ENCODE measurements at places on chromosomes 2 and 18.

DNA sequence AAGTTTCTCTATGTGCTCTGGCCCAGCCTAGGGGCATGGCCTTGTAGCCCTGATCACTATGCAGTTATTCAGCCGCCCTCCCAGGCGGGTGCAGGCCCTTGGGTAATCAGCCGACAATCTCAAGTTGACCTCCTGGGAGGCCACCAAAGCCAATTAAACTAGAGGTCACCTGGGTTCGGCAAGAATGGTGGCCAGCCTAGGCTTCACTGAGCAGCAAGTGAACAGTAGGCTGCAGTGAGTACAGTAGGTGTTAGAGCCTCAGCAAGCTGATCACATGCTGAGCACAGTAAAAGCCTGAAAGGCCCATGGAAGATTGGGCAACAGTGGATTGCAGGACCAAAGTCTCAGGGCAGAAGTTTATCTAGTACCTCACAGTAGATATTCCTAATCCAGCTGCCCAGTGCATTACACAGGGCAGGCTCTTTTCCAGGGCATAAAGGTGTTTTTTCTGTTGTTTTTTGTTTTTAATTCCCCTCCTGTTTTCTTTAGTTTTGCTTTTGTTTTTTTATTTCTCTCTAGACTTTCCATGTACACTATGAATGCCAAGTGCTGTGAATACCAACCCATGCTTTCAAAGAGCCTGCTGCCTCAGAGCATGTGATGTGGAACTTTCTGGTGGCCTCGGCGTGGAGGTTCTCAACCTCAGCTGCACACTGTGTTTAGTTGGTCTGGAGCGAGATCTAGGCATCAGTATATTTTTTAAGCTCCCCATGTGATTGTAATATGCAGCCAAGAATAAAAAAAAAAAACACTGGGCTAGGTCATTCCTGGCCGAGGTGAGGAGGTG lies 55.9 kb upstream of the ATL2 start:
- no peak for DNase-seq

DNA sequence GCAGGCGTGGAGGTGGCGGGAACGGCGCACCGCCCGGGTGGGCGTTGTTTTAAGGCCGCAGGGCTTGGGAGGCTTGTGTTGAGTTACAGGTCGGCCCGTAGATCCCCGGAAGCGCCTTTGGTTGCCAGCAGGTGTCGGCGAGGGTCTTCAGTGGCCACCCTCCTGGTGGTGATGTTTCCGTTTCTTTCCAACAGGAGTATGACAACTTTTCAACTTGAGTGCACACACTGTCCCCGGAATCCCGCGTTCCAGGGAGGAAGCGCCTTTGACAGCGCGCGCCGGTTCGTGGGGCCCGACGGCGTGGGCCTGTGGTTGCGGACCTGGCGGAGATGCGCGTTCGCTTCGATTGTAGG lies 1.0 kb upstream of the HDAC4 start:
- no peak for DNase-seq

DNA sequence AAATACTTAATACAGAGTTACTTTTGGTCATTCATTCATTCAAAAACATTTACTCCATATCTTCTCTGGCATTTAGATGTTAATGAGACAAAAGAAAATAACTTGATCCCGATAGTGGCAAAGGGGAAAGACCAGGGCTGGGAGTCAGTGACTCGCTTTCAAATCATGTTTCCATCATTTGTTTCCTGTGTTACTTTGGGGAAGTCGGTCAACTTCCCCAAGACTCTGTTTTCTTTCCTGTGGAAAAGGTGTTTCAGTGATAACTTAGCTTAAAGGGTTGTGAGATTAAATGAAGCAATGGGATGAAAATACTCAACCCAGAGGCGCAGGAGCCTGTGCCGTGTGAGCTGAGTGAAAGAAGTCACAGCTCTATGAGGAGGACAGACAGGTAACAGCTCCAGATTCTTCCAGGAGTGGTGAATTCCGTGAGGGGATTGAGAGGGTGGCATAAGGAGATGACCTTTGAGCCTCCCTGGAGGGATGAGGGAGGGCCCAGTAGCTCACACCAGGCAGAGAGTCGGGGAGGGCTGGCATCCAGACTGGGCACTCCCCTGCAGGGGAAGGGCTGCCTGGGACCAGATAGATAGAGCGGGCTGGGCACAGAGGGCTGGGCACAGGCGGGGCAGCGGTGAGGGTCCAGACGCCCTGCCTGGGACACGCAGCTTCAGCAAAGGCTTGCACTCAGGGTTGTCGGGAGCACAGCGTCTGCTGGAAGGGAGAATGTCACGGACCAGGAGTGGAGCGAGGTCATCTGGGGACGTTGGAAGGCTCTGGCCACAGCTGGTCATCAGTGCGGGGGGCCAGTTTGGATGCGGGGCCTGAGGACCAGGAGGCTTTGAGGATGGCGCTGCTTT lies 70.1 kb downstream of the TSHZ1 start:
- no peak for DNase-seq

GRCh38 chr2:102233132-102233884 lies 46.5 kb downstream of the IL1RL2 start:
- DNase-seq, result no peak

- DNase-seq, result no peak
Measured at GRCh38 chr2:215542690-215543089, 106.8 kb upstream of the FN1 start.

GRCh38 chr18:55089610-55090009 lies 130.3 kb upstream of the CCDC68 start:
- DNase-seq, result no peak

GRCh38 chr18:67426486-67426885 lies 90.0 kb downstream of the DSEL start:
- DNase-seq, result no peak

- DNase-seq, result no peak
Measured at GRCh38 chr2:26243470-26244308, 743 bp downstream of the HADHA start.

- no peak for DNase-seq
Measured at GRCh38 chr2:53964257-53964952, 6.4 kb downstream of the PSME4 start.

- DNase-seq, result no peak
Measured at GRCh38 chr2:218605432-218605831, 2.3 kb upstream of the PLCD4 start.

GRCh38 chr18:22822024-22822423 lies 111.1 kb upstream of the RBBP8 start:
- DNase-seq, result no peak
